ENCODE measurements at places on chromosomes 7 and 10.

DNA sequence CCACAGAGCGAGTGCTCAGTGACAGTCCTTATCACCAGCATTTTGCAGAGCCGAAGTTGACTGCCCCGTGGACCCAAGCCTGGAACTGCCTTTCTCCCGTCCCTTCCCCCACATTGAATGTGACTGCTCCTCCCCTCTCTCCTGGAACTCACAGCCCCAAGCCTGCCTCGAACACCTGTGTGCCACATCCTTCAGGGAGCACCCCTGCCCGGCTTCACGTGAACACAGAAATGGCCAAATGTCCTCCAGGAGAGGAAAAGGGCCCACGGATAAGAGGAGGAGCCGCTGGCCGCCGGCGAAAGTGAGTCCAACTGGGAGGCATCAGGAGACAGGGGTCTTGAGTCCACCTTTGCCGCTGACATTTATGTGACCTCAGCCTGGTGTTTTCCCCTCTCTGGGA is 16.2 kb downstream of the STX1A start:
- no peak for DNase-seq

DNA sequence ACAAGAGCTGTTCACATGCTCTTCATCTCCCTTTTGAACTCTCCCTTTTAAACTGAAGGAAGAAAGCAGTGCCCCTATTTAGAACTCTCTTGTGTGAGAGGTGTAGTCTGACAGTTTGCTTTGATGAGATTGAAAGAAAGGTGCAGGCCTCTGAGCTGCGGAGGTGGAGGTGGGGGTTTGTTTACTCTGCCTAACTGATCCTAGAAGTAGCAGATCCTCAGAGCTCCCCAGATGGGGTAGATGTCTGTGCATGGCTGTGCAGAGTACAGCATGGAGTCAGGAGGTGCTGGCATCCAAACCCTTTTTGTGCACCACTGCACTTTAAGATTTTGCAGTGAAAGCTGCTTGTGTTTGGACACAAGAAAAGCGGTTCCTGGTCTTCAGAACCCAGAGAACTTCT is 58.3 kb downstream of the MINDY4 start:
- no peak for DNase-seq

DNA sequence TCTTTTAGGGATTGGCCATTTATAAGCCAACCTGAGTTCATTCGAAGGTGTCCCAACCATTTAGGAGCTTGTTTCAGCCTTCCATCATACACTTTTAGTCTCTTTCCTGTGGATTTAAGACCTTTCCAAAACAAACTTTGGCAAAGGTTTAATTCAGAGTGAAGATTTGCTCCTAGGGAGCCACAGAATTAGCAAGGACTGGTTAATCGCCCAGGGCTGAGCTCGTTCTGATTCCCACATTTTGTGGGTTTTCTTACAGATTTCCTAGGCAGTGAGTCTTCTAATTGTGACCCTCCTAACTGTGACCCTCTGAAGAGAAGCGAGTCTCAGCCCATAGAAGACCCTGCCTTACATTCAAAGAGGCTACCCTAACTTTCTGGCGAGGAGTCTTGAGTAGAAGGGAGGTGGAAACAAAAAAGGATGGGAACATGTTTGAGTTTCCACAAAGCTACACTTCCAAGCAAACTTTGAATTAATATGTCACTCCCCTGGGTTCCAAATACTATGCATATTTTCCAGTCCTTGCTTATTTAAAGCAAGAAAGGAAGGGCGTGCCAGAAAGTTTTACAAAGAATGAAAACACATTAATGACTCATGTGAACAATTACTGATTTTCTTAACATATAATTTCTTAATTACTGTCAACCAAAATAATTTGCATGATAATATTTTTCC is 118.3 kb downstream of the ARID5B start:
- no peak for DNase-seq

GRCh38 chr7:132492823-132493445 is 83.3 kb downstream of the PLXNA4 start:
- no peak for DNase-seq

DNA sequence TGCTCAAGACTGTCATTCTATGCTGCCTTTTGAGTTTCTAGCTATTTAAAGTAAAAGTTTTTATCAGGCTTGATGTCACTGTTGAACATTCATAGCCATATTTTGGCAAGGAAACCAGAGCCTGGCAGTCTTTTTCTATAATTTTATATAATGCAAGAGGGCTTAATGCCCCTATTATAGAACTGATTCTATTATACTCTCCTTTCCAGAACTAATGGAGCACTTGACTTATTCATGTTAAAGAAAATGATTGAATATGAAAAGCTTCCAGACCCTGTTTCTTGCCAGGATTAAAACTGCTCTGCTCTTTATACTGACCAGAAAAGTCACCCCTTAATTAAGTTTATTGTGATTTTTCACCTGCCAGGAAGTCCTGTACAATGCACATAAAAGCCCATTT is 337.6 kb upstream of the CHRM2 start:
- no peak for DNase-seq

DNA sequence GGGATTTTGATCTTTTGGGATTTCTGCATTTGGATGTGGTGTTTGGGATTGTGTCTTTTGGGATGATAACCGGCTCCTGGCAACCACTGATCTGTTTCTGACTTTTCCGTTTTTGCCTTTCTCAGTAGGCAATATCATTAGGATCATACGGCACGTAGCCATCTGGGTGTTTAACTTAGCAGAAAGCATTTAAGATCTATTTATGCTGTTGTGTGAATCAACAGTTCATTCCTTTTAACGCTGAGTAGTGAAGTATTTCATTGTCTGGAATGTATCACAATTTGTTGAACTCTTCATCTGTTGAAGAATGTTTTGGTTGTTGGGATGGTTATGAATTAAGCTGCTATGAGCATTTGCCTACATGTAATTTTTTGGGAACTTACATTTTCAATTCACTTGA is 459.6 kb downstream of the SDK1 start:
- DNase-seq: no peak

DNA sequence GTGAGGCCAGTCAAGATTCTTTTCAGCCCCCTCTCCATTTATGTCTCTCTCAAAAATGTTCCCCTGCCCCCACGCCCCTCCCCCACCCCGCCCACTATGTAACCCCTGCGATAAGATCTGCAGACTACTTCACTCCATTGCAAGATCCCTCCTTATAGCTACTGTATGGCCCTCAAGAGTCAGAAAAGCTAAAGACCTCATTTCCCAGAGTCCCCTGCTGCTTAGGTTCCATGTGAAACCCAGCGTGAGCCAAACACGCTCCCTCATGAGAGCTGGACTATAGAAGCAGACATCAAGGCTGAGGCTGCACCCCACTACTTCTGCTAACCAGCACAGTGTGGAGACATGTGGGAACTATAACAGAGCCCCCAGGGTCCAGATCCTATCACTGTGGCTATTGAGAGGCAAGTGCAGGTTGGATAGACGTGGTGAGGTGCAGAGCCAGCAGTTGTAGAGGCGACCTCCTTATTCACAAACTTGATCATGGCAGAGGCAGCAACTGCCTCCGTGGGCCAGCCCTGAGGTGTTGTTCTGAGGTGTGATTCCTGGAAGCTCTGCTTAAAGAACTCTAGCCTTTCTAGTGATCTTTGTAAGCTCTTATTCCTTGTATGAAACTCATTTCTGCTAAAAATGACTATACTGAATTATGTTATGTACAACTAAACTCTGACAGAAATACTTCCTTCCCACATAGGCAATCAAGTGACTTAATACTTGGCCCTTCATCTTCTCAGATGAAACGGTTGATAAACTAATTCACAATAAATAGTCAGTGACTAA is 117.0 kb upstream of the ARID5B start:
- DNase-seq: no peak

- DNase-seq: no peak
Observed at GRCh38 chr7:121372376-121373010, 23.6 kb downstream of the FAM3C start.

GRCh38 chr10:51313251-51313650 is 239.0 kb downstream of the PRKG1 start:
- no peak for DNase-seq

DNA sequence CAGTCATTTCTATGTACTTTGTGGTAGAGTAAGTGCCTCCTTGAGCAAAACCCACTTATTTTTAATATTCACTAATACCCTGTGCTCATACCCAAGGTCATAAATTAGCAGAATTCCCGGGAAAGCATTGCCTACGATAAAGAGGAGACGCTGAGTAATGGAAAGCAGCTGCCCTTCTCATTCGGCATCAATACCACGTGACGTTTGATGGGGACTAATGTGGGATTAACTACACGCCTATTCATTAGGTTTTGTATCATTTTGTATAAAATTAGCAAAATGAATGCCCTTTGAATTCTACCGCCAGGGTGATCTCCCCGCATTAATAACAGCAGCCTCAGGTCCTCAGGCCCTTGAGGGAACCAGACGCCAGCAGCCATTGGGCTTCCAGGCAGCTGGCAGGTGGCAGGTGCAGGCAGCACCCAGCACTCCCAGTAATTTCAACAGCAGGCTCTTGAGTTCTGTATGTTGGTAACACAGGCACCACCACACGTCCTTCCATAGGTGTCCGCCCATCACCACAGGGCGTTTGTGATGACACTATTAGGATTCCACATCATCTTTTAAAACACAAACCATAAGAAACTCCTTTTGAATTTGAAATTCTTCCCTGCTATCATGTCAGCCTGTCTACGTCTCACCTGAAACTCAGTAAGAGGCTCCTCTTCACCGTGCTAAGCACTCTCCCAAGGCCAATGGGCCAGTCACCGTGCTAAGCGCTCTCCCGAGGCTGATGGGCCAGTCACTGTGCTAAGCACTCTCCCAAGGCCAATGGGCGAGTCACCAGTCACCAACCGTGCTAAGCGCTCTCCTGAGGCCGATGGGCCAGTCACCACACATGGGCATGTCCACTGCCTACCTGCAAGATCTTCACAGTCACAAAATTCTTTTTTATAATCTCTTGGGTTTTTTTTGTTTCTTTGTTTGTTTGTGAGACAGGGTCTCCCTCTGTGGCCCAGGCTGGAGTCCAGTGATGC is 509.4 kb downstream of the PTPRN2 start:
- DNase-seq: no peak

All from HT1080 (cell line).